ENCODE measurements at places on chromosomes 1 and 21.

GRCh38 chr1:207831517-207832327 lies 79.2 kb downstream of the CD34 start:
- peak; percentile 40 for DNase-seq

- DNase-seq = no peak
These were observed 100.7 kb upstream of the SPATA6 start for GRCh38 chr1:48572646-48573258.

DNA sequence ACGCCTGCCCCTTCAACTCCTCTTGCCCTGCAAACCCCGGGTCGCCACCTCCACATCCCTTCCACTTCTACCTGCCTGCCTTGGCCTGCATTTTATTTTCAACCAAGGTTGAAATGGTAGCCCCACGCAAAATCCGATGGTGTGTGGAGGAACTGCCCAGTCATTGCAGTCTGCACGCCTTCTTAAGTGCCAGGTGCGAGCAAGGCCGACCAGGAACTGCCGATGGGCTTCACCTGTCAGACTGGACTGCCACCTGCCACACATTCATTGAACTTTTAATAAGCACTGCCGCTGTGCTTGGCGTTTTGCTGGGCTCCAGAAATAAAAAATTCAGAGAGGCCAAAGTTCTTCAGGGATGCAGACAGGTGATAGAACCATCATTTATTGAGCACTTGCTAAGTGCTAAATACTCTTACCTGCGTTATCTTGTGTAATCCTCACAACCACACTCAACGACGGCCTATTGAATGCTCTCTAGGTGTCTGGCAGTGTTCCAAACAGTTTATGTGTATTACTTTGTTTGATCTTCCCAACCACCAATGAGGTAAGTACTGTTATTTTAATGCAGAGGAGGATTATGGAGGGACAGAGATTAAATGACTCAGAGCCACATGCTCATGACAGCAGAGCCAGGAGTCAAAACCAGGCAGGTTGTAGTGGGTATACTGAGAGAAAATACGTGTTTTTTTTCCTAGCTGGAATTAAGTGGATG lies 36.2 kb downstream of the CACHD1 start:
- peak; percentile 7 for DNase-seq

GRCh38 chr1:42730988-42731387 lies 9.0 kb downstream of the CLDN19 start:
- peak; percentile 54 for DNase-seq

- DNase-seq = no peak
These were observed 3.8 kb upstream of the GUCA2A start for GRCh38 chr1:42168391-42168670.

DNA sequence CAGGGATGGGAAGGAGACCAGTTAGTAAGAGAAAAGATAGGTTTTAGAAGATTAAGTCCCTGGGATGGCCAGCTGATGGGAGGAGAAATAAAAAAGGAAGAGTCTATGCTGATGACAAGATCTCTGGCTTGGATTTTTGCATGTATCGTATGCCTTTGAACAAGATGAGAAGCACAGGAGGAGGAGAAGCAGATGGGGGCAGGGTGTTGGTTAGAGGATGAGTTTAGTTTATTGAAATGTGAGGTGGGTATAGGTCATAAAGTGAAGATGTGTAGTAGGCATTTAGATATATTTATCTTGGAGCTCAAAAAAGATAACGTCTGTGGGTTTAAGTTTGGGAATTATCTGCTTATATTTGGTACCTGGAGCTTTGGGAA lies 1.4 kb downstream of the TIPRL start:
- DNase-seq = no peak

- no peak for DNase-seq
These were observed 93.8 kb upstream of the PLPPR4 start for GRCh38 chr1:99170516-99170915.

- no peak for DNase-seq
These were observed 1766.0 kb downstream of the NCAM2 start for GRCh38 chr21:22764222-22764621.

- no peak for DNase-seq
These were observed 70.0 kb upstream of the TNFSF4 start for GRCh38 chr1:173276922-173277800.

DNA sequence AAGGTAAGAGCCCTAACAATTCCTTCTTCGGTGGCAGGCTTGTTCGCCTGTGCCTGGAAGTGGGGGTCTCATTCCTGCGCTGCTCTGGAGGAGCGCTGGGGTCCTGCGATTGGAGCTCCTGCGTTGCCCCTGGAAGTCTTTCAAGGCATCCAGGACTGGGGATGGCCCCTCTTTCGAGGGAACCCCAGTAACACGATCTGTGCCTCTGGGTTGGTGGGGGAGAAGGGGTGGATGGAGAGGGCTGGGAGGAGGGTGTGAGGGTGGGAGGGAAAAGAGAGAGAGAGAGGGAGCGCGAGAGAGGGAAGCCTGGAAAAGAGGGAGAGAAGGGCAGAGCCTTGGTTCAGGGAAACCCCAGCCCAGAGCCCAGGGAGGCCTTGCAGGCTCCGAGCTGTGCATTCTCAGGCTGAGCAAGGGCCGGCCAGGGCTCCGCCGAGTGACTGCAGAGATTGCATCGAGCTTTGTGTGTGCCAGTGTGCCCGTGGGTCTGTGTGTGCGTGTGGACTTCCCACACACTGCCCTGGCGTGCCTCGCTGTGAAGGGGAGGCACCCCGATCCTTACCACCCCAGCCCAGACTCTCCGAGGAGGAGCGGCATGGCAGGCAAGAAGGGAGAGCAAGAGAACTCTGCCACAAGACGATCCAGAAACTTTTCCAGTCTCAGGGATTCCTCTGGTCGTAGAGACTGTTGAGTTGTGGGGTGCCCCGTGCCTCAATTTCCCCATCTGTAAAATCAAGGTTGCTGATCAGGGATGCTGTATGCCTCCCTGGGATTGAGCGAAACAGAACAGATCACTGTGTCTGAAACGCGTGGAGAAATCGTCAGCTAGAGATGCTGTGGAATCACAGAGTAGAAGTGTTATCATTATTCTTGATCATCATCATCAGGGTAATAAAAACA lies 619 bp downstream of the BCL9 start:
- peak; percentile 36 for DNase-seq

DNA sequence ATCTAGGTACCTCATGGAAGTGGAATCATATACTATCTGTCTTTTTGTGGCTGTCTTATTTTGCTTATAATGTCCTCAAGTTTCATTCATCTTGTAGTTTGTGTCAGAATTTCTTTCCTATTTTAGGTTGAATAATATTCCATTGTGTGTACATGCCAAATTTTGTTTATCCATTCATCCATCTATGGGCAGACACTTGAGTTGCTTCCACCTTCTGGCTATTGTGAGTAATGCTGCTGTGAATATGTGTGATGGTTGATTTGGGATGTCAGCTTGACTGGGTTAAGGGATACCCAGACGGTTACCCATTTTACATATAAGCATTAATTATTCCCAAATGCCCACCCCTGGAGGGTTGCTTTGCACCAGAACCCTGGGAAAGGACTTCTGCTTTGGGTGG lies 477.5 kb downstream of the PTPRU start:
- no peak for DNase-seq

DNA sequence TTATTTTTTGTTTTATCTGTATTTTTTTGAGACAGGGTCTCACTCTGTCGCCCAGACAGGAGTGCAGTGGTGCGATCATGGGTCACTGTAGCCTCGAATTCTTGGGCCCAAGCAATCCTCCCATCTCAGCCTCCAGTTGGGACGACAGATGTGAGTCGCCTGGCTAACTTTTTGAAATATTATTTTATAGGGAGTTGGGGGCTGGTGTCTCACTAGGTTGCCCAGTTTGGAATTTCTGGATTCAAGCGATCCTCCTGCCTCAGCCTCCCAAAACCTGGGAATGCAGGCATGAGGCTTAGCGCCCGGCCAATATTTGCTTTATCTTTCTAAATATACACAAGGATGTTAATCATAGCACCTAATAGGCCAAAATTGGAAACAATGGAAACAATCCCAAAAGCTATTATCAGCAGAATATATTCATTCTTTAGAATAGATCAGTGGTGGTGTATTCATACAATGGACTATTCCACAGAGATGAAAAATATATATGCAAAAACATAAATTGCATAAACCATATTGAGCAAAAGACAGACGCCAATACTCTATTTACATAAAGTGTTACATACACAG lies 55.9 kb downstream of the DAP3 start:
- DNase-seq = no peak

DNA sequence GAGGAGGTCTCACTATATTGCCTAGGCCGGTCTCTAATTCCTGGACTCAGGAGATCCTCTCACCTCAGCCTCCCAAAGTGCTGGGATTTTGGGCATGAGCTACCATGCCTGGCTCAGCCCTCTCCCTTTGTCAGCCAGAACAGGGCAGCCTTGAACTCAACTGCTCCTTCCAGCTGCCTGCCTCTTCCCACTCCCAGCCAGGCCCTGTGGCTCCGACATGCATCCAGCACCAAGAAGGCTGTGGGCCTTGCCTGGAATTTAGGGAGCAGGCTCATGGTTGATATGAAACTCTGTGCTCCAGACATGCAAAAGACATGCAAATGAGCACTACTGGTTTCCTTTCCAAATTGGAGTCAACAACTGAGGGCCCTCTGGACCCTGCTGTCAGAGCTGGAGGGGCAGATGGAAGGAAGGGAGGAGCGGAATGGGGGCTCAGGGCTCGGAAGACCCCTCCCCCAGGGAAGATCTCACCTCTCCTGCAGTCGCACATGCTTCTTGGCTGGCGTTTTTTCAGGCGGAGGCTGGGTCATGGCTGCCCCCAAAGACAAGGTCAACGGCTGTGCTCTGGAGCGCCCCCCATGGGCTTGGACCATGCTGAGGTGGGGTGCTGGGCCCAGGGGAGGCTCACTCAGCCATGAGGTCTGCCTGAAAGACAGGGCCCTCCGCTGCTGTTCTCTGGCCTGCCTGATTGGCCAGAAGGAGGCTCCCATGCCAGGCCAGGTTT lies 1.4 kb downstream of the PTPN7 start:
- DNase-seq = no peak

DNA sequence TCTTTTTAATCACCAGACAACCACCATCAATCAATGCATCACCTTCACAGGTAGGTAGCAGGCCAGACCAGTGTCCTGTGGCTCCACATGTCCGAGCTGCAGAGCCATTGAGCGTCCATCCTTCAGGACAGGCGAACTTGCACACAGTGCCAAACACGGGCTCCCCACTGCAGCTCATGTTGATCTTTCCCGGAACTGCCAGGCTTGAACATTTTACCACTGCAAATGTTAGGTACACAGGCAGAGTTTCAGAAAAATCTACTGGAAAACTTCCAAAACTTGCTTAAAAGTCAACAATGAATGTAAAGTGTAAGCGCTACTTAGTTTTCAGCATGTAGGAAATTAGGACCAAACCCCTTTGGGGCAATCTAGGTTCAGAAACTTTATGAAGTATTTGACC lies 6.6 kb downstream of the SELE start:
- DNase-seq = no peak

DNA sequence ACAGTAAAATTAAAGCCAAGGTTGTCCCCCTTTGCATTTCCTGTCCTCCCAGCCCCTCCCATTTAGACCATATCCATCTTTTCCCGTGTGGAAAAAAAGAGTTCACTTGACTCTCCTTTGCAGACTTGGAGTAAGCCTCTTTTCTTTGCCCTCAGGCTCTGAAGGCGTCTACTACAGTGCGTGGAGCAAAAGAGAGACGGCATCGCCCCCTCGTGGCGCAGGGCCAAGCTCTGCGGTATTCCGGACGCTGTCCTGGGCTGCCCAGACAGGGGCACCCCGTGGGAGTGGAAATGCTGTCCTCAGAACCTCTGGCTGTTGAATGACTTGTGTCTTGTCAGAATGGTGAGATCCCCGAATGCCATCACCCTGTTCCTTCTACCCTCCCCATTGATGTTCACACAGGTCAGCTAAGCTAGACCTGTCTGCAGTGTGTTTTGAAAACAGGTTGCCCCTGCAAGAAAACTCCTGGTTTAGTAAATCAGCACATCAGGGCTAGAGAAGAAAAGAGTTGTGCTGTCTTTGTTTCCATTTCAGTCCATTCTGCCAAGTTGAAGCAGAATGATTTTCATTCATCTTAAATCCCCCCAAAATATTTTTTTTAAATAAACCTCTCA lies 12.3 kb upstream of the GJA8 start:
- peak; percentile 67 for DNase-seq

- DNase-seq = peak; percentile 73
These were observed at the start of gene ZFYVE9 for GRCh38 chr1:52141513-52142219. ZFYVE9 (plus strand) TSS chr1:52142089; CDS start chr1:52233207, 91,118 bp downstream.

GRCh38 chr1:93051961-93052360 lies 27.1 kb upstream of the MTF2 start:
- no peak for DNase-seq

- no peak for DNase-seq
These were observed 305.6 kb downstream of the KCTD3 start for GRCh38 chr1:215872658-215873057.

DNA sequence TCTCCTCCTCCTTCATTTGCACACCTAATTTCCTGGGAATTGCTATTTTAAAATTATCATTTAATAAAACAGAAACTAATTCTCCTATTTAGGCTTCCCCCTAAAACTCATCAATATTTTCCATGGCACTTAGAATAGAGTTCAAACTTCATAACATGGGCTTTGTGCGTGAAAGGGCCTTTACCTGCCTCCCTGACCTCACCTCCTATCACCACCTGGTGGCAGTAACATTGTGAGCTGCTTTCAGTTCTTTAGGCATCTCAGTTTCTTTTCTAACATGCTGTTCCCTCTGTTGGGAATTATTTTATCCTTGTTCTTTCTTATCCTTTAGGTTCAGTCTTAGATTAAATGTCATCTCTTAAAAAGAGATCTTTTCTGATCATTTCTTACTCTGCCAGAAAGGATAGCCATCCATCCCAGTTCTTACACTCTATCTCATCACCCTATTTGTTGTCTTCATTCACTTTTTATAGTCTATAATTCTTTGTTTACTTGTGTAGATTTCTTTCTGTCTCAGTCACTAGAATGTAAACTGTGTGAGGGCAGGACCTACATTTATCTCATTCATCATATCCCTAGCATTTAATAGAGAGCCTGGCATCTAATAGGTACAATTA lies 133.8 kb upstream of the KIAA1614 start:
- no peak for DNase-seq

DNA sequence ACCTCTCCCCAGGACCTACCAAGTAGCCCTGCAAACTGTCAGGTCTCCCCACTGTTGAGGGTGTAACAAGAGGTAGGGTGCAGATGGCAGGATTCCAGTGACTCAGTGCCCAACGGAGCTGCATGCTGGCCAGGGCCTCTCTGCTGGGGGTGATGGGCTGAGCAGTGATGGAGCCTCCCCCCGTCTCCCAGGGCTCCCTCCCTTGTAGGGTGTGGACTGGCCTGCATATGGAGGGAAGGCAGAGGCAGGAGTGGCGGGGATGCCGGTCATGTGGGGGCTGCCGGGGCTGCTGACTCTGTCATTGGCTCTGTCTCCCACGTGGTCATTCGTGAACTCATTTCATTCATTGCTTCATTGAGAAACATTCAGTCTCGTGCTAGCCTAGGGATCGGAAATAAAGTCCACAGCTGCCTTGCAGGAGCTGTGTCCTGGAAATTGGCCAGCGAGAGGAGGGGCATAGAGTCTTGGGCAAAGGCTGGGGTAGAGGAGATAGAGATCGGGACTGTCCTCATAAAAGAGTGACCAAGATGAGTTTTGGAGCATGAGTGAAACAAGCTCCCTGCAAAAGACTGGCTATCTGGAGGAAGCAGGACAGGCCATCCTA lies 22.9 kb upstream of the DISP3 start:
- no peak for DNase-seq

- DNase-seq = no peak
These were observed 19.6 kb upstream of the NADK start for GRCh38 chr1:1797731-1798341.

All from stimulated activated CD4-positive, alpha-beta T cell treated with anti-CD3 and anti-CD28 coated beads, Interleukin-4, amount 100 ng/mL, for 1 hour (primary cell).